Kidney glomerular epithelial cell (primary cell): ENCODE measurements at places on chromosomes 7 and 10.

DNA sequence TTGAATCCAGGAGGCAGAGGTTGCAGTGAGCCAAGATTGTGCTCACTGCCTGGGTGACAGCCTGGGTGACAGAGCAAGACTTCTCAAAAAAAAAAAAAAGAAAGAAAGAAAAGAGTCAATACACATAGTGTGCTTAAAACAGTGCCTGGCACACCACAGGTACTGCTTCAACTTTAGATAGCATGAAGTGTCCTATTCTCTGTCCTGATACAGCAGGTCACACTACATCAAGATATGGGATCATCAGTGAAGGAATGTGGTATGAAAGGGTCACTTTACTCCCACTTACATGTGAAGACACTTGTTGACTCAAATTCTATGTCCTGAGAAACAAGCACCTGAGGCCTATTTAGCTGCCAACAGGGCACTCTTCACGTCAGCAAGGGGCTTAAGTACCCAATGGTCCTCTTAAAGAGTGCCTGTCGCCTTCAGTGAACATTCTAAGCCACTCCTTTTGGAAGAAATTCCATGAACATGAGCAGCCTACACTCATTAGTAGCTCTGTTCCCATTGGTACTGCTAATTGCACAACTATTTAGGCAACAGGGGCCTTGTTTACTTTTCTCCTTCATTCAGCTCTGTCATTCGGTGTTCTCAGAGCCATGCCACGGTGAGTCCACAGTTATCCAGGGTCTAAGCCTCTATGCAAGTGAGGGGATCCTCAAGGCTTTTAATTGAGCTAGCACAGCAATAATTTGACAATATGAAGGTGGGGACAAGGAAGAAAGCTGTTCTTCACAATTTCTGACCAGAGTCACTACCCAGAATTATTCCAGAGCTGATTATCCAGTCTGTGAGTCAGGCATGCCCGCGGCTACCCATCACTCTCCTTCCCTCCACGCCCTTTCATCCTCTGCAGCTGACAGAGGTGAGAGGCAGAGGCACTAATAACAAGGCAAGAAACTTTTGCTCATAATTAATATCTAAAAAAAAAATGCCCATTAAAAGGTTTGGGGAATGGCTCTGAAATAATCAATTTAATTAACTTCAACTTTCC is 56.6 kb upstream of the PTN start:
- no peak for DNase-seq

DNA sequence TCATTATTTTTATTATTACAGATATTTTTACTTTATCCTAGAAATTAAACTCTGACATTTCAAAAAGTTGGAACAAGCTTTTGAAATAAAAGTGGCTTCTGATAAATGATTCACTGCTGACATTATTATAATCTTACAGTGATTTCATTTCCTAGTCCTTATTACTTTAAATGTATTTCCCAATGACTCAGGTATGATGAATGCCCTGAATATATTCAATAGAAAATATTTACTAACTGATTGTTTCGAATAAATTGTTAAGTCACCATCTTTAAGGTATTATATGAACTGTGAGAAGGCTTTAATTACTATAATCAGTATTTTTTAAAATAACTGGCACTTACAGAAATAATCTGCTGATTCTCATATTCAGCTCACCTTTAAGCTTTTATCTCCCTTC is 21.6 kb downstream of the DKK1 start:
- no peak for DNase-seq

DNA sequence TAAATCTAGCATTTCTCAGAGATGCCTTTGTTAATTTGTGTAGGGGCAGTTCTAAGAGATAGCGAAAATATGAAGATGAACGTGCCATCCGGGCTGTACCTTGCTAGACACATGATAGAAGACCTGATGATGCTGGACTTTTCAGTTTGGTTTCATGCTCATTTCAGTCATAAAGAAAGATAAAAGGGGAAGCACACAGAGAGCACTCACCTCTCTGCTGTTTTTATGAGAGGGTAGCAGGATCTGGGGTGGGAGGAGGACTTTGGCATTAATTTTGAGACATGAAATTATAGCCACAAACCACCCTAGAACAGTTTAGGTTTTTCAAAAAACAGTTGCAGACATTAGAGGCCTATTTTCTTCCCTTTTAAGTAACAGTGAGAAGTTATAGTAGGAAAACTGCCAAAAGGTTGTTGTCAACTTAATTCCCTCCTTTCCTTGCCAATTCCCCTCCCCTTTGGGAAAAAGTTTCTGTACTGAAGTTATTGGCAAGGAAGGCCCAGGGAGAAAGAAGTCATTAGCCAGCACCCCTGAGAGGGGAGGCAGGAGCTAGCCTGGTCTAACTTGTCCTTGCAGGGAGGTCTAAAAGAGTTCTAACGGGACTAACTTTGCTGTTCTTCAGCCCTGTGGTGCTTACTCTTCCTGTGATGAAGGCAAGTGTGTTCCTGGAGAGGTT is 2.6 kb downstream of the ST7 start:
- no peak for DNase-seq

- DNase-seq: peak; percentile 23
These were observed 52.4 kb downstream of the ZNF365 start for GRCh38 chr10:62426600-62426999.

- DNase-seq: no peak
These were observed 38.0 kb upstream of the CASD1 start for GRCh38 chr7:94471604-94472003.

DNA sequence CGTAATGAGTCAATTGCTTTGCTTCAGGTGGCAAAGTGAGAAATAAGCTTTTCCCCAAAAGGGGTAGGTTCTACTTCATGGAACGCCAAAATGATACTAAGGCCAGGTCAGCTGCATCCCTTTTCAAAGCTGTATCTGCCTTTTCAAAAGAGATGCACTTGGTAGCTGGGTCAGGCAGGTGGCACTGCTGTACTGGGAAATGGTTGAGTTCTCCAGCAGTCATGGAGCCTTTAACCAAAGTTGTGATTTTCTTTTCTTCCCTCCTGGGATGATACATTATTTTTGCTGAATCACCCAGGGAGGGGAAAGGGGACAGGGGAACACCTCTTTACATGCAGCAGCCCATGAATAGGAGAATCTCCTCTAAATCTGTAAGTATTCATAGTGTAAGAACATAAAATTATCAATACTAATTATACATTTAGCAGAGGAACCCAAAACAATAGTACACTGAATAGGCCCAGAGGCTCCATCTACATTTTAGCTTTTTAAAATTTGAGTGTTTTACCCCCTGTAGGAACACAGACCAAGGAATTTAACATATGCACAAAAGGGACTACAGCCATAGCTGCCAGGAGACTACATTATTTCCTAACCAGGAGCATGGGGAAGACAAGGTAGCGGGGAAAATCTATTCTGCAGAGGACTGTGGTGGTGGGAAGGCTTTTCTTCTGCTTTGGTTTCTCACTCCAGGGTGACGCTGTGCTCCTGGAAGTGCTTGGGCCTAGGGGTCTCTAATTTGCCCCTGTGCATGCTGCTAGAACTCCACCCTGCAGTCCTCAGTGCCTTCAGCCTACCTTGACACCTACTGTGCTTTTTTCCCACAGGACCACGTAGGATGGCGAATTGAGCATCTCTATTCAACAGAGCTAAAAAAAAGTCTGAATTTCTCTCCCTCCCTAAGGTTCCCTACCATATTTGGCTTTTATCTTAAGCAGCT is 6.4 kb upstream of the GPR22 start:
- DNase-seq: peak; percentile 48

DNA sequence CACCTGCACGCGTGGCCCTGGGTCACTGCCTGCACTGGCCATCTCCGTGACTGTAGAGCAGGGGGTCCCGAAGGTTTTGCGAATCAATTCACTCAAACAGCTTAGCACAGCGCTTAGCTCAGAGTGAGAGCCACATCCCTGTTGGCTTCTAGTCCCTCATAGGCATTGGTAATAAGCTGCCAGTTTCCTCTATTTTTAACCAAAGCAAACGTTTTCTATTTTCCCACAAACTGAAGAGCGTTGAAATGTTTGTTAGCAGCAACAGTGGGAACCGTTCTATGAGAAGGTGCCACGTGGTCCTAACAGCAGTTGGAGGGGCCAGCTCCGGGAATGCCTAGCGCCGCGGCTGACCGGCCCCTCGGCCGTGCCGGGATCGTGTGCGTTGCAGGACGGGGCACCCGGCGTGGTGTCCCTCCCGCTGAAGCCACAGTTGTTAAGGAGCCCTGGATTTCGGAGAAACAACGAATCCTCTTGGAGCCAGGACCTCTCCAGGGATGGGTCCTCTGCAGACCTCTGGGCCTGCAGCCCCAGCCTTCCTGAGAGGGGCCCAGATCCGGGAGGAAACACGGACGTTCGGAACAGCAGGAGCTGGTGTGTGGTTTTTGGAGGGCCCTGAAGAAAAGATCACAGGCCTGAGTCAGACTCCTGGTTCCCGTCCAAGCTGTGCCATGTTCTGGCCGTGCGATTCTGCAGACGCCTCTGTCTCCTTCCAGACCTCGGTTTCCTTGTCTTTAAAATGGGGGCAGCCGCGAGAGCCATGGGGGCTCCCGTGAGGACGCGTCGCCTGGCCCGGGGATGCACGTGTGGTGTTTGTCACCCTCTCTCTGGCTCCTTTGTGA is 40.3 kb downstream of the FAM20C start:
- no peak for DNase-seq

DNA sequence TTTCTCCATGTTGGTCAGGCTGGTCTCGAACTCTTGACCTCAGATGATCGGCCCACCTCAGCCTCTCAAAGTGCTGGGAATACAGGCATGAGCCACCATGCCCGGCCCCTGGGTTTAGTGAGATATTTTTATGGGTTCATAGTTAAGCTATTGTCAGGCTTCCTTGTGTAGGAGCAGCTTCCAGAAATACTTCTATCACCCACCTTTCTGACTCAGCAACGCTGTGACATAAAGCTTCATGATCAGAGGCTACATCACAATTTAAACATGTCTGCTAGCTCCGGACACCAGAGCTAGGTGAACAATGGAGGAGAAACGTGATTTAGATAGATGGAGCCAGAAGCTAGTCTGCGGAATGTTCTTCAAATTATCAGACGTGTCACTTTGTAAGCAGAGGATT is 295.8 kb upstream of the LYZL1 start:
- DNase-seq: no peak

DNA sequence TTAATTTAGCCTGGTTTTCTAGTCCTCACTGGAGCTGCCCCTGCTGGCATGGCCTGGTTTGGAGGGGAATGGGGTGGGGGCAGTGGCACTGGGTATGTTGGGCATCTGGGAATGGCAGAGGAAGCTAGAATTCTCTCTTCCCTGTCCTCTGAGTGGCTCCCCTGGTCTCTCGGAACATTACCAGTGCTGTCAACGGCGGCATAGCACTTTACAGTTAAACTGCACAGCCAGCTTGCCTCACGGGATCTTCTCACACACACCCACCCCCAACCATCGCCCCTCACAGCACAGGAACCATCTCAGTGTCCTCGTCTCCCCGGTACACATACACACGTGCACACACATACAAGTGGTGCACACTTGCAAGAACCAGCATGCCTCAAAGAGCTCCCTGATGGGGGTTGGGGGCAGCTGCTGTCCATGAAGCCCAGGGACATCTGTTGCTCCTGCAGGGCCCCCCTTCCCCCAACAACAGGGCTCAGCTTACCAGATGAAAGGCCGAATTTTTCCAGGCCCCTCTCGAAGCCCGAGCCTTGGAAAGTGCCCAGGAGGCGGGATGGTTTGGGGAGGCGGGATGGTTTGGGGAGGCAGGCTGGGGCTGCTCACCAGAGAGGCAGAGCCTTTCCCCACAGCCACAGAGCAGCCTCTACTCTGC is 41.0 kb downstream of the TSPAN15 start:
- DNase-seq: no peak

- no peak for DNase-seq
These were observed 150.3 kb downstream of the LRRTM3 start for GRCh38 chr10:67076144-67076543.

- no peak for DNase-seq
These were observed 204.9 kb upstream of the ZMIZ1 start for GRCh38 chr10:78863906-78864239.

GRCh38 chr7:74183653-74184450 is 9.7 kb downstream of the EIF4H start:
- DNase-seq: no peak

GRCh38 chr10:76778914-76779795 is 858.5 kb downstream of the KCNMA1 start:
- DNase-seq: peak; percentile 84

- DNase-seq: no peak
These were observed 93.0 kb downstream of the KCNMA1 start for GRCh38 chr10:77544617-77545016.

GRCh38 chr10:4006858-4007257 is 221.8 kb upstream of the KLF6 start:
- no peak for DNase-seq

DNA sequence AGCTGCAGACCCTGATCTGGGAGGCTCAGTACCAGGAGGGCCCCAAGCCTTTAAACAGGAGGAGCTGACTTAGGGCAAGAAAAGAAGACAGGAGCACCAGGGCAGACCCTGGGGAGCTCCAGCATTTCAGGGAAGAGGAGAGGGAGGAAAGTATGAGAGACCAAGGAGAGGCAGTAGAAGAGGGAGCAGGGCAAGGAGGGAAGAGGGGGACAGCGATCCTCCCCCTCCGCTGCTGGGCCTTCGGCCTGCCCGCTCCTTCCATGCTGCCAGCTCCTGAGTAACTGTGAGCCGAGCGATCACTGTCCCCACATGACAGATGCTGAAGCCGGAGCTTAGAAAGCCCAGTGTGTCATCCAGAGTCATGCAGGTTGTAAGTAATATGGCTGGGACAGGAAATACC is 65.9 kb downstream of the ALOX5 start:
- no peak for DNase-seq

DNA sequence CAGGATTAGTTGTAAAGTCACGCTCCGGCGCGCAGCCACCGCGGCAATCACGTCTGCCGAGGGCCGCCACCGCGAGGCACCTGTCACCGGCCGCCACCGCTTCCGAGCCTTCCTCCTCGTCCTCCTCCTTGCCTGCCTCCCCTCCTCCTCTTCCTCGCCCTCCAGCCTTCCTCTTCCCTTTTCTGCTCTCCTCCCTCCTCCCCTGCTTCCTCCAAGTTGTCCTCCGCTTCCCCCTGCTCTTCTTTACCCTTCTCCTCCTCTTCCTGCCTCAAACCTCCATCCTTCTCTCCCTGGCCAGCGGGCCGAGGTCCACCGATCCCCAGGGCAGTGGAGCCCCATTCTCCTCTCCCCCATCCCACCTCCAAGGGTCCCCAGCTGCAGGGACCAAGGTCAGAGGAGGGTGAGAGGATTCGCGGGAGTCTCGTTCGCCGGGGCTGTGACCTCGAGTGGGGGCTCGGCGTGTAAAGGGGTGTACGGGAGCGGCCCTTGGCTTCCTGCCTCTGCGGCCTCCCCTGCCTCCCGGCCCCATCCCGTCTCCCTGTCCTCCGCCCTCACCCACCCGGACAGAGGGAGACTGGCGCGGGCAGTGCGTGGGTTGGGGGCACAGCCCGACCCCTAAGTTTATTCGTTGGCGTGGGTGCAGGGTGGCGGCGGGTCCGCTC is 89.5 kb upstream of the PAX2 start:
- DNase-seq: no peak
